ENCODE measurements at places on chromosomes 1 and 21.

- no peaks in the 10 kb centered on the region for H3K36me3 ChIP-seq
- peaks cover 17% of the 10 kb centered on the region for H3K27me3 ChIP-seq
- H3K4me1 ChIP-seq: no peaks in the 10 kb centered on the region
- no peak for DNase-seq
- H3K27ac ChIP-seq: no peak overlapping the region
Measured at GRCh38 chr1:22208973-22209378, 66.1 kb upstream of the WNT4 start.

DNA sequence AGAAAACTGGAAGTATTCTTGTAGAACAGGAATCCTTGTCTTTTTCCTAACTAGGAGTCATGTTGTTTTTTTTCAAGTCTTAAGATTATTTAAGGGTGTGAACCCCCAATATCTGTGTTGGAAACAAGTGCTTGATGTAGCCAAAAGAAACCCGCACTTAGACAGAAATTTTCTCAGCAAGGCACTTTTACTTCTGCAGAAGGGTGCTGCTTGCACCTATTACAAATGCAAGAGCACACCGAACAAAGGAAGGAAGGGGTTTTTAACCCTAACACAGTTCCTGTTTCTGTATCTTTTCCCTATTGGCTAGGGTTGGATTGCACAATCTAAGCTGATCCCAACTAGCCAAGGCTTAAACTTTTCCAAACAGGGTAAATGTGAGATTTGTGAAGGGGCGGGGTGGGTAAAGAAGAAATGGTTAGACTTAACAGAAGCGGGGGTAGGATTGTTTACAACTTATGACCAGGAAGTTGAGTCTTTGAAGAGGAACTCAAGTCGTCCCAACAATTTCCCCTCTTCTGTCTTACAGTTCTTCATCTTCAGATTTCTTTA is 75.1 kb downstream of the ZFYVE9 start:
- DNase-seq: no peak
- no peak overlapping the region for H3K4me3 ChIP-seq
- H3K27me3 ChIP-seq: peaks cover 2% of the 10 kb centered on the region
- no peaks in the 10 kb centered on the region for H3K4me1 ChIP-seq

DNA sequence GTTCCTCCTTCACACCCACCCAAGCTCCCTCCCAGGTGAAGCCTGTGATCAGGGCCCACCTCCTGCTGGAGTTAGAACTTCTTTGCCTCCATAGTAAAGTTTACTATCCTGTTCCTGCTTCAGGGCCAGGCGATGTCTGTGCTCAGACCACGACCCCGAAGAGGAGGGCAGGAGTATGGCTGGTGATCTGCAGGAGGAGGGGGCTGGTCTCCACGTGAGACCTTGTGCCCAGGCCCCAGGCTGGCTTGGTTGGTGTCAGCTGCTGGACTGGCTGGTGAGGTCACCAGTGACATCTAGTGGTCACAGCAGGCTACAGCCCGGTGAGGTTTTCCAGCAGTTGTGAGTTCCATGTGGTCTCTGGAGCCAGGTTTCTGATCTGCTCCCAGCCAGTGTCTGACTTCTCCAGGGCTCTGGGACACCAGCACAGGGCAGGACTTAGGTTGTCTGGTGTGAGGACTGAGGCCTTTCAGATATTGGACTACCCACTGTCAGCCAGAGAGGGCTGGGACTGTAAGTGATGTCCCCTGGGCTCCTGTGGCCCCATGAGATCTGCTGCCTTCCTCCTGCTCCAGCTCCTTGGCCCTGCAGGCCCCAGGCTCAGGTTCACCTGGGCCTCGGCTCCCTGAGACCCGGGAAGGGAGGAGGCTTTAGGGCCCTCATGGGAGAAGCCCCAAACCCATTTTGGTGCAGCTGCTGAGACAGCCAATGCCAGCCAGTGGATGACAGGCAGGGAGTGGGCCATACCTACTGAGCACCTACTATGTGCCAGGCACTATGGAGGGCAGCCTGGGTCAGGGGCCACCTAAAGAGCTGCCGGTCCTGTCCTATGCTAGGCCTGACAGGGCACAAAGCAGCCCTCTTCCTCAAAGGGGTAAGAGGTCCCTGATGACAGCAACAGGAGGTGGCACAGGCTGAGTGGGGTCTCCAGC is 6.0 kb upstream of the UBL4B start:
- H3K4me3 ChIP-seq: no peak overlapping the region
- DNase-seq: peak; percentile 66
- H3K36me3 ChIP-seq: no peaks in the 10 kb centered on the region
- H3K27ac ChIP-seq: no peak overlapping the region
- H3K27me3 ChIP-seq: peaks cover 16% of the 10 kb centered on the region
- H3K4me1 ChIP-seq: peaks cover 4% of the 10 kb centered on the region

DNA sequence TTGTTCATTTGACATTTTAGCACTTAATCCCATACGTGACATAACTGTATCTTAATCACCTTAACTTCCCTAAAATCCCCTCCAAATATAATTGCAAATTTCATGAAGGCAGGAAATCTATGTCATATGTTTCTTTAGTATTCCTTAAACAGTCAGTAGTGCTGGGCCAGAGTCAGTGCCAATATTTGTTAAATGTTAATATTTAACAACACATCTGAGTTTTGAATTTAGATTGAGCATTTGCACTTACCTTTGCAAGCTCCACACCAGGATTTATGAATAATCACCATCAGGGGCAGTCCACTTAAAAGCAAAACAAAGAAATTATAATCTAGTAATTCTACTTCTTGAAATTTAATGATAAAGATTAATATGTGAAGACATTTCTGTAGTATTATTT is 5.3 kb downstream of the KTI12 start:
- peaks cover 14% of the 10 kb centered on the region for H3K4me1 ChIP-seq
- no peak for DNase-seq
- H3K4me3 ChIP-seq: no peak overlapping the region
- no peaks in the 10 kb centered on the region for H3K27me3 ChIP-seq

DNA sequence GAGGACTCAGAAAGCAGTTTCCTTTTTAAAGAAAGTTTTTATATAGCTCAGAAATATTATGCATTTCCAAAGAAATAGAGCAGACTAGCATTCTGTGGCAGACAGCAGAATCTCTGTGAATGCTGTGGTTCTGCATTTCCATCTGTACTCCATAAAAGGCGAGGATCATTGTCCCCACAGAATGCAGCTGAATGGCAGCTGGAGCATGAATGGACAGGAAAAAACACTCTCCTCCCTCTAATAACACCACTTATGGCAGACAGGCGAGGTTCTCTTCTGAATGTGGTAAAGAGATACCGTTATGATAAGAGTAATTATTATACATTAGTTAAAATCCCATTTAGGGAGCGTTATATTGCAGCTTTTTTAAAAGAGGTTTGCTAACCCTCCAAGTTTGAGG is 81.4 kb upstream of the WLS start:
- DNase-seq: no peak
- no peak overlapping the region for H3K4me3 ChIP-seq
- H3K36me3 ChIP-seq: no peaks in the 10 kb centered on the region
- no peaks in the 10 kb centered on the region for H3K4me1 ChIP-seq
- H3K27ac ChIP-seq: no peak overlapping the region

DNA sequence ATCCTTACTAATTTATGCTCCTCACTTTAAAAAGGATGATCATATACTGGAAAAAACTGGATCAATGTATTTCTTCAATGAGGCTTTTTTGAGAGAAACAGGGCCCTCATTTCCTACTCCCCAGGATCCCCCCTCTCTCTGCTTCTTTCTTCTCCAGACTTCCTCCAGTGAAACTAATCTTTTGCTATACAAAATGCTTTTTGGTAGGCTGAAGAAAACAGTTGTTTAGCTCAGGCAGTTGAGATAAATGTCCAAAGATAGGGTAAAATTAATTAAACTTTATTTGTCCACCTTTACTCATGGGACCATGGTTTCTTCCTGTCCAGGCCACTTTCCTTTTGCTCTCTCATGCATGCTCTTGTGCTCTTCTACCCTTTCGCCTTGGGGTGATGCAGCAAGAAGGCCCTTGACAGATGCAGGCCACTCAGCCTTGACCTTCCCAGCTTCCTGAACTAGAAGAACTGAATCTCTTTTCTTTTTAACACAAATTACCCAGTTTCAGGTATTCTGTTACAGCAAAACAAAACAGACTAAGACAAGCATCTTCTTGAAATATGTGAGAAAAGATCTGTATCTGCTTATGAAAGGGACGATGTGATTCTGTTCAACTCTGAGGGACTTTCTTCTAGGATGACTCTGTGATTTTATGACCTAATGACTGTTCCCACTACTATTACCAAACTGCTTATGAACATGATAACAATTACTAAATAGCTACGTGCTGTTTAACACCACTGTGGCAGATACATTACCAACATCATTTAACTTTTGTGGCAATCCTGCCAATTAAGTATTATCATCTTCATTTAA is 63.7 kb downstream of the NVL start:
- H3K4me1 ChIP-seq: peaks cover 11% of the 10 kb centered on the region
- H3K27ac ChIP-seq: peak overlapping the region; percentile 43
- no peak overlapping the region for H3K4me3 ChIP-seq
- peaks cover 18% of the 10 kb centered on the region for H3K36me3 ChIP-seq
- no peaks in the 10 kb centered on the region for H3K27me3 ChIP-seq

DNA sequence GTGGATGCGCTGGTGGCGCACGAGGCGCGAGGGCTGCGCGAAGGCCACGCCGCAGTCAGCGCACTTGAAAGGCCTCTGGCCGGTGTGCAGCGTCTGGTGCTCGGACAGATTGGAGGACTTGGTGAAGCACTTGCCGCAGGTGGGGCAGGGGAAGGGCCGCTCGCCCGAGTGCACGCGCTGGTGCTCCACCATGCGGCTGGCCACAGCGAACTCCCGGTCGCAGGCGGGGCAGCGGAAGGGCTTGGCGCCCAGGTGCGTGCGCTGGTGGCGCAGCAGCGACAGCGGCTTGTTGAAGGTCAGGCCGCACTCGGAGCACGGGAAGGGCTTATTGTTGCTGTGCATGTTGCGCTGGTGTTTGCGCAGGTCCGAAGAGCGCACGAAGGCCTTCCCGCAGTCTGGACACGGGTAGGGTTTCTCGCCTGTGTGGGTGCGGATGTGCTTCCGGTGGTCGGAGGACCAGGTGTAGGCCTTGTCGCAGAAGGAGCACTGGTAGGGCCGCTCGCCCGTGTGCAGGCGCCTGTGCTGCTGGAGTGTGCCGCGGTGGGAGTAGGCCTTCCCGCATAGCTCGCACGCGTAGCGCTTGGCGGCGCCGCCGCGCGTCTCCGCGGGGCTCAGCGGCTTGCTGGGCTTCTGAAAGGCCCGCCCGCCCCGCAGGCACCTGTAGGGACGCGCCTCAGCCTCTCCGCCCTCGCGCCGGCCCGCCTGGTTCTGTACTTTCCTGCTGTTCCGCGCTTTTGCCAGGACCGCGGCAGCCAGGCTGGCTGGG is 4.7 kb downstream of the ZNF648 start:
- DNase-seq: no peak
- peaks cover 20% of the 10 kb centered on the region for H3K27me3 ChIP-seq
- H3K36me3 ChIP-seq: no peaks in the 10 kb centered on the region
- H3K4me3 ChIP-seq: no peak overlapping the region
- H3K4me1 ChIP-seq: peaks cover 3% of the 10 kb centered on the region

- H3K27me3 ChIP-seq: no peaks in the 10 kb centered on the region
- H3K4me1 ChIP-seq: peaks cover 38% of the 10 kb centered on the region
- H3K4me3 ChIP-seq: peak overlapping the region; percentile 62
Measured at GRCh38 chr1:27891196-27891889, 19.0 kb downstream of the THEMIS2 start.

Data from memory B cell (primary cell).